ENCODE measurements at places on chromosomes 6 and 20.

DNA sequence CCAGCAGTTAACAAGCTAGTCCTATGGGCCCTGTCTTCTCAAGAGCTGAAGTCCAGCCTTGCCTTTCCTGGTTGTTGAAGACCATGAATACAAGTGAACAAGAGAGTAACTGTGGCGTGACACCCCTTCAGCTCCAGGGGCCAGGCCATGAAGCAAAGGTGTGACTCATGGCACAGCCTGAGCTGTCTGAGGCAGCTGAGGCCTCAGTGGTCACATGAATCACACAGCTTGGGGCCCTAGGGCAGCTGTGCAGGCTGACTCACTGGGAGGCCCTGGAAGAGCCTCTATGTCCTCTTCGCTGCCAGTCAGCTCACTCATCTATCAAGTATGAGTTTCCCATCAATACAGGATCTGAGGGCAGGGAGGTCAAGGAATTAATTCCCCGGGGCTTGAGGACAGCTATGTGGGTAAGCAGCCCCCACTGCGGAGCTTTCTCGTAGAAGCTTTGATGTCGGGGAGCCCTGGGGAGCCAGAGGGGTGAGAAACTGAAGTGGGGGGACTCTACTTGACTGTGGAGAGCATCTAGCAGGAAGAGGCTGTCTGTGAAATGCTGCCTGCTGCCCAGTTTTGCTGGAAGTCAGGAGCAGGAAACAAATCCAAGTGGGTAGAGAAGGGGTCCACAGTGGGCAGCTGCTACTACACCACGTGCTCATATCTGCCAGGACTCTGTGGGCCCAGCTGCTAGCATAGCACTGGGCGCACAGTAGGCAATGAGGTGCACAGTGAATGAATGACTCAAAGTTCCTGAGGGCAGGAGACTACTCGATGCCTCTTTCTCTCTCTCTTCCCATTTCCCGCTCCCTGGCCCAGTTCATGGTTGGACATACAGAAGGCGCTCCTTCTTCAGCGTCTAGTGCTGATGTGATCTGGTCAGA is 13.7 kb upstream of the FAM83C start:
- peak; percentile 100 for DNase-seq

- no peak for DNase-seq
Measured at GRCh38 chr20:53827292-53828087, 233.9 kb upstream of the ZNF217 start.

- no peak for DNase-seq
Measured at GRCh38 chr6:142671791-142672190, 273.2 kb downstream of the HIVEP2 start.

GRCh38 chr6:52059821-52060220 is 27.6 kb downstream of the PKHD1 start:
- no peak for DNase-seq

- peak; percentile 39 for DNase-seq
Measured at GRCh38 chr6:44800171-44800783, 412.8 kb downstream of the CDC5L start.

- DNase-seq, result no peak
Measured at GRCh38 chr6:130150906-130151305, 71.8 kb downstream of the SAMD3 start.

DNA sequence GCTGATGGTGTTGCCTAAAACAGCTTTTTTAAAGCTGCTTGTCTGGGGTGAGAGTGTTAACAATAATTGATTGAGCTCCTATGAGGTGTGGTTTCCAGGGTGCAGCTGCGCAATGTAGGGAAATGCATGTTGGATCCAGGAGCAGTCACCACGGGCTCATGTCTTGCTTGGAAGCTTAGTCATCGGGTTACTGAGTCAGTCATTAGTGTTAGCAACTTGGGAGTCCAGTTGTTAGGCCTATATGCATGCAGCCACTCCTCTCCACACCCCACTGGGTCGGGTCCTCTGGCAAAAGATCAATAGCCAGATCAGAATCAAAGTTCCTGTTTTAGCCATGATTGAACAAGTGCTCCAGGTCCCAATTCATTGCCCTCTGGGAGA is 271.7 kb upstream of the CHD6 start:
- DNase-seq, result peak; percentile 7

GRCh38 chr20:52747845-52748284 is 224.3 kb upstream of the TSHZ2 start:
- DNase-seq, result peak; percentile 60

DNA sequence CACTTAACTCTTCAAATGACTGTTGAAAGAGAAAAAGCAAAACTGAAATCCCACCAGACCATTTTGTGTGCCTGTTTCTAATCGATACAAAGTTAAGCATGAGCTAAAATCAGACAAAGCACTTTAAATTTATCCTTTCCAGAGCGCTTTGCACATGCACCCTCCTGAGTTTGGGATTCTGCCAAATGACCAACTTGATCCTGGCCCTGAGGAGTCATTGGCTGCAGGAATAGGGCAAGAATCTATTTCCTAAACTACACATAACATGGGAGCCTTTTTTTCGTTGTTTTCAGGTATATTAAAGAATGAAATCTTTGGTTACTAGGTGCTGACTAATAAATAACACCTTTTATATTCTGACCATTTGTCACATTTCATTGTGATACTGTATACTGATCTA is 23.8 kb upstream of the MTHFD1L start:
- no peak for DNase-seq

GRCh38 chr6:106250953-106251352 is 74.6 kb downstream of the ATG5 start:
- peak; percentile 20 for DNase-seq

GRCh38 chr6:98842342-98843180 is 8.2 kb downstream of the POU3F2 start:
- peak; percentile 38 for DNase-seq

DNA sequence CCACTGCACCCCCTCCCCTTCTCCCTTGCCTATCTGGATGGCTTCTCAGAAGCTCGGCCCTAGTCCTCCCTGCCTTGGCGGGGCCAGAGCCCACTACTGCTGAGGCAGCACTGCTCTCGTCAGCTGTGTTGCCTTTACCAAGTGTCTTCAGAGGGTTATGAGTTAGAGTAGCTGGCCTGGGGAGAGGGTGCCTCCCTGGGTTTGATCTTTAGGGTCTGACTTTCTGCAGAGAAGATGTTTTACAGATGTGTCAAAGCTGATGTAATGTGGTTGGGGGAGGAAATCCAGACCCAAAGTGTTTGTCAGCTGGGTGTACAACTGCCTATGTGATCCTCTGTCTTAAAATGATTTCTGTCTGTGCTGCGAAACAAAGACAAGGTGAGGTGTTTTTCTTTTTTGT is 30.4 kb upstream of the PI16 start:
- DNase-seq, result no peak

GRCh38 chr6:20816126-20816525 is 281.9 kb downstream of the CDKAL1 start:
- no peak for DNase-seq

GRCh38 chr20:54668271-54669039 is 193.1 kb downstream of the DOK5 start:
- peak; percentile 22 for DNase-seq

- no peak for DNase-seq
Measured at GRCh38 chr6:105021399-105021798, 64.5 kb downstream of the LIN28B start.

- DNase-seq, result peak; percentile 98
Measured at GRCh38 chr6:112298816-112299281, 44.5 kb upstream of the LAMA4 start.

- peak; percentile 75 for DNase-seq
Measured at GRCh38 chr20:49245921-49246740, 26.9 kb downstream of the DDX27 start.

GRCh38 chr6:23477586-23477985 is 648.4 kb upstream of the NRSN1 start:
- DNase-seq, result no peak

GRCh38 chr20:44861531-44862006 is 23.9 kb upstream of the YWHAB start:
- DNase-seq, result peak; percentile 93

DNA sequence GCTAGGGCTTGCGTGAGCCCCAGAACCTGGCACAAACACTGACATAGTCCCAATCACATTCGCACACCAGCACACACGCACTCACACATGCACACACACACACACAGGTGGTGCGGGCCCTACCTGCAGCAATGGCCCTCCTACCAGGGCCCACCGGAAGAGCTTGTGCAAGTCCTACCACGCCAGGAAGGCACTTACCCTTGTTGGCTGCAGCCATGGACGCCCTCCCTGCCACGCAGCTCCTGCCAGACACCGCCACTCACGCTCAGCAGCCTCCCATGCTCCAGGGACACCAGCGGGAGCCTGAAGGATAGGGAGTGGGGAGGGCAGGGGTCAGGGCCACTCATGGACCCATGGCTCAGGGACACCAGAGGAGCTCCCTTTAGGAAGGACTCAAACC is 7.7 kb downstream of the ADISSP start:
- DNase-seq, result no peak

GRCh38 chr6:116954938-116955337 is 77.9 kb downstream of the RFX6 start:
- no peak for DNase-seq

GRCh38 chr6:35058358-35058675 is 82.8 kb downstream of the TCP11 start:
- no peak for DNase-seq

DNA sequence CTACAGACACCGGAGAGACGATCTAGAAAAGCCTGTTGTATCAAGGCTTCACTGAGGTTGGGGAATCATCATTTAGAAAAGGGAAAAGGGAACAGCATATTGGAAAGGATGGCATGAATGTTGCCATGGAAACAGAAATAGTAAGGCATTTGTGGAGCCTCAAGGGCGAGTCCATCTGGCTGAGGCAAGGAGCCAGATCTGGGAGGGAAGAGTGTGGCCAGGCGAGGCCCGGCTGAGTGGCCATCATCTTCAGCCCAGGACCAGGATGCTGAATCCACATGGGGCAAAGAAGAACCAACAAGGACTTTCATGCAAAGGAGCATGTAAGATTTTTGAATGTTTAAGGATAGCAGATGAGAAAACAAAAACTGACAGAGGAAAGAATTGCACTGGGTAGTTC is 85.8 kb downstream of the MAP3K5 start:
- peak; percentile 16 for DNase-seq

DNA sequence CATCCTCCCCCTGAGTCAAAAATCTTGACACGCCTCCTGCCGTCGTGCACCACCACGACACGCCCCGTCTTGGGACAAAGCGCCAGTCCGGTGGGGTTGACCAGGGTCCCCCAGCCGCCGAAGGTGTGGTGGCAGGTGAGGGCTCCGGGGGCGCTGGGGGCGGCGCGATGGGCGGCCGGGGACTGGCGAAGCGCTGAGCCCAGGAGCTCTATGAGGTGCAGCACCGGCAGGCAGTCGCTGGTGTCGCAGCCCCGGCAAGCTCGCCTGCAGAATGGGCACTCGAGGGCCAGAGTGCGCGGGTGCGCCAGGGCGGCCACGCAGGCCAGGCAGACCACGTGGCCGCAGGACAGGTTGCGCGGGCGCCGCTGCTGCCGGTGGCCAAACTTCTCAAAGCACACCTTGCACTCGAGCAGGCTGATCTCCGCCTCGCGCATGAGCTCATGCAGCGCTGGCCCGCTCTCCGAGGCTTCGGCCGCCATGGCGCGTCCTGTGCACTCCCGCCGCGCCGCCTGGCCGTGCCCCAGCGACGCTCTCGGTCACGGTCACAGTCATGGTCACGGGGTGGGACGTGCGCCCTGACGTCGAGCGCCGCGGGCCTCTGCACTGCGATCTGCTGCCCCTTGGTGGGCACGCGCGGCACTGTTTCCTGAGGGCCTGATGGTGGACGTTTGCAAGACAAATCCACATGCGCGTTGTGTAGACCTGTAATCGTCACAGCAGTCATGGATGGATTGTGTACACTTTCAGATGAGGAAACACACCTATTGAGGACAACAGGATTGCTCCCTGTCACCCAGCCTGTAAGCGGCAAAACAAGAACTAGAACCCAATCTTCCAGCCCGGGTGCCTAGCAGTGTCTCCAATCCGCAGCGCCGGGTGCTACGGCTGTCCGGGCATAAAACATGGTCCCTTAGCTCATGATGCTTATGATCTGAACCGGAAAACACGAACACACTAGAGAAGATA is at the start of gene NHLRC1:
TSS of gene NHLRC1 (minus strand) at position 550 of the 966 bp plus-strand sequence. CDS start at position 479, 71 bp downstream.
- peak; percentile 84 for DNase-seq

- DNase-seq, result no peak
Measured at GRCh38 chr6:136039185-136039584, 187.7 kb downstream of the PDE7B start.

DNA sequence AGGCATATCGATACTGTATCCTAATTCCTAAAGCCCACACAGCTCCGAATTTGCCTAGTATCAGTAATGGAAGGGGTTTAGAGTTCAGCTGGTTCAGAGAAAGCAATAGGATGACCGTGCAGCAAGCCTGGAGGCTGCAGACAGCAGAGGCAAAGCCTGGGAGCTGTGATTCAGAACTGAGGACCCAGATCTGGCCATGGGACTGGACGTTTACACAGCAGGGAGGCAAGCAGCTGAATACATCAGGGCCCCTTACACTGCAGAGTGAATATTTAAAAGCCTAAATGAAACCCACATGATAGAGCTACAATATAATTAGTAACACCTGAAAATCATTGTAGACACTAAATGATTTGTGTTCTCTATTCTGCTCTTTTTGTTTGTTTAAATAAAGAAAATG is 38.0 kb downstream of the ELOVL2 start:
- no peak for DNase-seq

DNA sequence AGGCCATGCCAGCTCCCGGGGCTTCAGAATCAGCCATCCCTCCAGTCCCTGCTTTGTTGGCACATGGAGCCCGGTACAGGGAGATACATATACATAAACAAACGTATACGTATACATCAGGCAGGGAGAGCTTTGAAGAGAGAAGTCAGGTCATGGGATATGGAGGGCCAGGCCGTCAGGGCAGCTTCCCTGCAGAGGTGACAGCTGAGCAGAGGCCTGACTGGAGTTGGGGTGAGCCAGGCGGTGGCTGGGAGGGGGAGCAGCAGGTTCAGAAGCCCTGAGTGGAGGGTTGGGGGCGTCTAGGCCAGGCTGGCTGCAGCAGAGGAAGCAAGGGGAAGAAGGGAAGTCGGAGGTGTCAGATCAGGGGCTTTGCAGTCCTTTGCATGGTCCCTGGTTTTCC is 61.7 kb downstream of the STK35 start:
- no peak for DNase-seq

DNA sequence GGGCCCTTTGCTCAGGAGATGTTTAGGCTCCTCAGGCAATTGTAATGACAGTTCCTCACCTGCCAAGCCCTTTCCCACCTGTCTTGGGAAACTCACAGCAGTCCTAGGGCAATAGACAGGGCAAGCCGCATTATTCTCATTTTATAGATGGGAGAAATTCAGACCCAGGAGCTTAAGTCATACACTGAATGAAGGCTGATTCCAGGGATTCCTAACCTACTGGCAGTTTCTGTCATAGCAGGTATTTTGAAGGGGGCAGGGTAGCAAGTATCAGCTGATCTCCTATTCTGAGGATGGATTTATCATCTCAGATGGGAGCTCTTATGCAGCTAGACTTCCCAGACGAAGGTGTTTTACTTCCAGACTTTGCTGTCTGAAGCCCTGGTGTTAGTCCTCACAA is 61.4 kb upstream of the MYL9 start:
- no peak for DNase-seq

Data from M059J (cell line).